AG08395 (cell line): ENCODE measurements at places on chromosomes 4 and X.

DNA sequence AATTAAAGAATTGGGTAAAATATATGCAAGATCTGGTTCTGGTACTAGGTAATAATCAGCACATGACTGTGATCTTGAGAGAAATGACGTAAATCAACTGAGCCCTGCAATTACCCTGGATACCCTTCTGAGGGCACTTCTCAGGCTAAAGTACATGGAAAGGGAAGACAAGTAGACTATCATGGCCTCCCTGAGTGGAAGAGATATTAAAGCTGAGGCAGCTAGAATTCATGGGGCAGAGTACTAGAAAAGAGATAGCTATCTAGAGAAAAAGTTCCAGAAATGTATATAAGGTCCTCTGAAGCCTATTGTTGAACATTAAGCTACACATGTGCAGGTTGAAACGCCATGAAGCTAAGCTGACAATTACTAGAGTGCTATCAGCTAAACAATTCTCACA, 249.6 kb downstream of the NKX6-1 start:
- no peak for DNase-seq

- DNase-seq: no peak
Observed at GRCh38 chr4:126495163-126495752, 1137.5 kb upstream of the INTU start.

- no peak for DNase-seq
Observed at GRCh38 chr4:145681518-145681917, 1.6 kb downstream of the C4orf51 start.

DNA sequence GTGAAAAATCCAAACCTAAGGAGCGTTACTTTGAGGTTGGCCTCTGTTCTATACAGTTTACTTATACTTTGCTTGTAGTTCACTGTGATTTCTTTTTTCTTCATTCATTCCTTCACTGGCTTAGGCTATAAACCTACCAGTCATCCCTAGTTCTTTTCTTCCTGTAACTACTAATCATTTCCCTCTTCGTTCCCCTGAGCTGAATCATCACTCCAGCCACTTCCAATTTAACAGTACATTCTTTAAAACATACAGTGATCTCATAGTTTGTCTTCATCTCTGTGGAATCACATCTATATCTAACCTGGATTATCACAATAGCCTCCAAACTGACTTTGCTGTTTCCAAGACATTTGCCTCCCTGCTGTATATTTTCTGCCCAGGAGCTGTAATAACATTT, 25.2 kb upstream of the NPFFR2 start:
- DNase-seq: peak; percentile 41

DNA sequence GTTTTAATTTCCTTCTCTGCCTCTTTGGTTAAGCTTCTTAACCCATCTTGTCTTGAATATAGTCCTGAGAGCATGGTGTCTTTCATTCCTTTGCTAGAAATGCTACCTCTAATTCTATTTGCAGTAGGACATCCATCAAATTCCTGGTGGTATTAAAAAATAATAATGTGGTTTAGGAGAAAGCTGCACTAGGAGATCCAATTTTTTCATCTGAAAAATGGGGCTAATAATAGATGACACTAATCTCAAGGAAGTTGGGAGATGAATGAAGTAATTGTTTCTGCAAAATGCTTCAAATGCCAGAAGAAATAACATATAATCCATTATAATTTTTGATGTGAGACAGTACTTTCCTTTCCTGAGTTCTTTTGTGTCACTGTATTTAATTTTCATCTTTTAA, 194.9 kb downstream of the PACRGL start:
- DNase-seq: no peak

- DNase-seq: no peak
Observed at GRCh38 chr4:183153190-183153916, 54.3 kb downstream of the WWC2 start.

- DNase-seq: no peak
Observed at GRCh38 chr4:85732124-85732523, 257.2 kb downstream of the ARHGAP24 start.

GRCh38 chr4:185810746-185811508, 1.1 kb downstream of the SORBS2 start:
- DNase-seq: no peak

DNA sequence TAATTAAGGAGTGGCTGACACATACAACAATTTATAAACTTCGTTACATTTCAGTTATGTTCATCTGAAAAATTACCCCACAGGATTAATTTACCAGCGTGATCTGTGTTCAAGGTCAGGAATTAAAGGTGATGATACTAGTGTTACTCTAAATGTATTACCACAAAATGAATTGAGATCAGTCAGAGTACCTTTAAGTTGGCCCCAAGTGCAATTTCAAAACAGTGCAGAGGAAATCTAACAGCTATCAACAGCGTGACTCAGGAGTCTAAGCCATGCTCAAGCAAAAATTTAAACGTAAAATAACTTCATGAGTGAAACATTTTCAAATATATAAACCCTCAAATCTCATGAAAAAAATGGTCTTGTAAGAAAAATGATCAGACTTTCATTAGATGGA, 18.7 kb downstream of the ANTXR2 start:
- DNase-seq: no peak

GRCh38 chr4:33924239-33924638, 2320.1 kb downstream of the ARAP2 start:
- peak; percentile 12 for DNase-seq

- peak; percentile 27 for DNase-seq
Observed at GRCh38 chr4:25861951-25862410, 807 bp downstream of the SEL1L3 start.

DNA sequence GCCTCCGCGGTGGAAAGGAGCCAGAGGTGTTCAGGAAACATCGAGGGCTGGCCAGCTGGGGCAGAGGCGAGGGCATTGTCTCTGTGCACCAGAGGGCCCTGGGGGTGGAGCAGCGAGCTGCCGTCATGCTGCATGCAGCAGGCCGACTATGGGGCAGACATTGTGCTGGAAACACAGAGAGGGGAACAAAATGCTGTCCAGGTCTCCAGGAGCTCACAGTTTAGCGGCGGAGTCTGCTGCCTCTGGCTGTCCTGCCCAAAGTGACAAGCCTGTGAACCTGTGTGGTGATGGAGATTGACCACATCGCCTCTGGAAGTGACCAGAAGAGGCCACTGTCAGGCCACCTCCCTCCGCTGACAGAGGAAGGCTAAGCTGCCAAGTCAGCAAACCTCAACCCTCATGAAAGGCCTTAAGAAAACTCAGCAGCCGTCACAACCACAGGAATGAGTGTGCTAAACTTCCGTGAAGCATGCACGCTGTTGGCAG, 20.1 kb upstream of the SASH3 start:
- DNase-seq: peak; percentile 76

DNA sequence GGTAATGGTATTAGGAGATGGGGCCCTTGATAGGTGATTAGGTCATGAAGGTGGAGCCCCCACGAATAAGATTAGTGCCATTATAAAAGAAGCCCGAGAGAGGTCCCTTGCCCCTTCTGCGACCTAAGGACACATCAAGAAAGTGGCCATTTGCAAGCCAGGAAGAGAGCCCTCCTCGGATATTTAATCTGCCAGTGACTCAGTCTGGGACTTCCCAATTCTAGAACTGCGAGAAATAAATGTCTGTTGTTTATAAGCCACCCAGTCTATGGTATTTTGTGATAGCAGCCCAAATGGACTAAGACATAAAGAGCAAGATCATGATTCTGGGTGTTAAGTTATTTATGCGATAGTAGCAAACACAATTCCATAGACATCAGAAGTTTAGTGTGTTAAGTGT, 192.2 kb downstream of the LDB2 start:
- DNase-seq: no peak

- DNase-seq: no peak
Observed at GRCh38 chr4:38514465-38515146, 149.4 kb upstream of the KLF3 start.

DNA sequence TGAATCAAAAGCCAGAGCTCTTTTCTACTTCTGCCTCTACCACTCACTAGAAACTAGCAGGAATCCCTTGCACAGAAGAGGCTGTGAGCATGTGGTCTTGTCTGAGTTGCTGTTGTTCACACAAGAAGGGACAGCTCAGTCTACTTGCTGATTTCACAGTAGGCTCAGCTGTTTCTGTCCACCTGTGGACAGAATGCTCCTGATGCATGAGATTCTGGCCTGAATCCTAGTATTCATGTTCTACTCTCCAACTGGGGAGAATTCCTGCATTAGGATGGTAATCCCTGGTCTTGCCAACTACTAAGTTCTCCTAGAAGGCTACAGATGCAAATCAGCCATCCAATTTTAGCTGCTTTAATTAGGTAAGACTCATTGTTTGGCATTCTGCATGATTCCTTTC, 112.8 kb downstream of the PPA2 start:
- DNase-seq: no peak

DNA sequence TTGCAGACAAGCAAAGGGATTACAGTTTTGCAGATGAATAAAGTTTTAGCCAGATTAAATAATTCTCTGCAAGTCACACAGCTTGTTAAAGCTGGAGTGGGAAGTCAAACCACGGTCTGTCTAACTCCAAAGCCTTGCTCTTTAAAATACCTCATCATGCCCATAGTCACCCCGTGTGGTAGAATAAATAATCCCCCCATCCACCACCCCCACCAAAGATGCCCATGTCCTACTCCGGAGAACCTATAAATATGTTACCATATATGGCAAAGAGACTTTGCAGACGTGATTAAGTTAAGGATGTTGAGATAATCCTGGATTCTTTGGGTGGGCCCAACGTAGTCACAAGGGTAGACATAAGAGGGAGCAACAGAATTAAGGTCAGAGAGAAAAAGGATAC, 118.7 kb downstream of the BEND2 start:
- no peak for DNase-seq

GRCh38 chrX:111505783-111506182, 5.7 kb upstream of the SERTM2 start:
- no peak for DNase-seq

DNA sequence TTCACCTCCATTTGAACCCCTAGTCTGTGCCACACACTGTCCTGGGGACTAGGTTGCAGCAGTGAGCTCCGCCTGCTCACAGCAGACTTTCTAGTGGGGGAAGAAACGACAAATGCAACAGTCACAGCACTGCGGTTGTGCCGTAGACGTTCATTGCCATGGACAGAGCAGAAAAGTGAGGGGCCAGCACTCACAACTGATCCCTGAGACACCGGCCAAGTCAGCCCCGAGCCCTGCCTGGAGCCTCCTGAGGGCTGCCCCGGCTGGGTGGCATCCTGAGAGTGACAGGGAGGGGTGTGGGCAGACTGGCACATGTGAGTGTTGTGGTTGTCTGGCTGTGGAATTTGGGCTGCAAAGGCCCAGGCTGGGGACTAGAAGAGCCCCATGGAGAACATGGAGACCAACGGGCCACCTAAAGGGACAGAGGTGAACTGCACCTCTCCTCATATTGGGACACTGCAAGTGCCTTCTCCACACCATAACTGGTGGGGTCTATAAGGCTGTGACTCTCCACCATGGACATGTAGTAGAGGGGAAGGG, 4.6 kb downstream of the DUSP9 start:
- DNase-seq: no peak

DNA sequence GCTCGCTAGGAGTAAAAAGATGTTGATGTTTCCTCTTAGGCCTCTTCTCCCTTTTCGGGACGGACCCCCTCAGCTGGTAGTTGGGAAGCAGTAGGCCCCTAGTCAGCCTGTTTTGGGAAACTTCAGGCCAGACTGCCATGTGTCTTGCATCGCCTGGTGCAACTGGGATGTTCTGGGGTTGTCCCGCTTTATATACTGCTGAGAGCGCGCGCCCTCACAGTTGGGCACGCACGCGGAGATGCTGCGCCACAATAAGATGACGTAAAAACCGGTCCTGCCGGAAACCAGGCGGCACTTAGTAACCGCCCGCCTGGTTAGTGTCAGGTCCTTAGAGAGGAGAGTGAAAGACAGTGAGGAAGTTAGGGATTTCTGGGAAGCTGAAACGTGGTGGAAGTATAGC, 231.3 kb upstream of the CT83 start:
- no peak for DNase-seq

DNA sequence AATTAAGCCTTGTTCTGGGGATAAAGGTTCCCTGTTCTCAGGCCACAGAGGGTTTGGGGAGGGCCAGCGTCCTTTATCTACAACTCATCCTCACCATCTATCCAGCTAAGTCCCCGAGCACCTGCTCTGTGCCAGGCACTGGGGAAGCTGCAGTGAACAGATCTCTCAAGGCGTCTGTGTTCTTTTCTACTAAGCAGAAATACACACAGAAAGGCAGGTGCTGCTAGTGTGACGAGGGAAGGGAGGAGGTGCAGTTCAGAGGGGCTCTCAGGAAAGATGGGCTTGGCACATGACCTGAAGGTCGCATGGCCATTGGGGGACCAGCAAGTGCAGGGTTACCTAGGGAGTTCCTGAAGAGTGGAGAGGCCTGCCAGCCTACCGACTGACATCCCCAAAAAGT, 352.2 kb downstream of the NR3C2 start:
- DNase-seq: no peak

- peak; percentile 59 for DNase-seq
Observed at GRCh38 chrX:130110379-130111219, at the start of gene ELF4. ELF4 (minus strand) TSS chrX:130110497; CDS start chrX:130081330, 29,167 bp downstream.

DNA sequence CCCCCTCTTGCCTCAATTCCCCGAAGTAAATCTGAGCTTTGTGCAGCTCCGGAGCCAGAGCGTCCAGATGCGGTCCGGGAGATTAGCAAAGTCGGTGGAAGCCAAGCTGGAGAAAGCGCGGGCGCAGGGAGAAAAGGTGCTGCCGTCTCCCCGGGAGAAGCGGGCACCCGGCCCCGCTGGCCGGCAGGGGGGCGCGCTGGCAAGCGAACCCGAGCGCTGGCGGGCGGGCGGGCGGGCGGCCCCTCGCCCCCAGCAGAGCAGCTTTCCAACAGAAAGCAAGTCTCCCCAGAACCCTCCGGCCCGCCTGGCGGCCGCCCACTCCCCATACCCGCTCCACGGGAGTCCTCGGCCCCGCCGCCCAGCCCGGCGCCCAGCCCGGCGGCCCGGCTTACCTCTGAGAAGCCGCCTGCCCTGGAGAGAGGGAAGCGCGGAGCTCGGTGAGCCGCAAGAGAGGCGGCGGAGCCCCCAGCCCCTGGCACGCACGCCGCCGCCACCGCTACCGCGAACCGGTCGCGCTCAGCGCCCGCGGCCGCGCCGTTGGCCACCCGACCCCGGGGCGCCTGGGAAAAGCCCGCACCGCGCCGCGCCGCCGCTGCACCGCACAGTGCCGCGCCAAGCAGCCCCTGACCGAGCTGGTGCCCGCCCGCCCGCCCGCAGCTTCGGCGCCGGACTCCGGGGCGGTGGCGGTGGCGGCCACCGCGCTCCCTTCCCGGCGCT, 529 bp upstream of the CITED1 start:
- no peak for DNase-seq

DNA sequence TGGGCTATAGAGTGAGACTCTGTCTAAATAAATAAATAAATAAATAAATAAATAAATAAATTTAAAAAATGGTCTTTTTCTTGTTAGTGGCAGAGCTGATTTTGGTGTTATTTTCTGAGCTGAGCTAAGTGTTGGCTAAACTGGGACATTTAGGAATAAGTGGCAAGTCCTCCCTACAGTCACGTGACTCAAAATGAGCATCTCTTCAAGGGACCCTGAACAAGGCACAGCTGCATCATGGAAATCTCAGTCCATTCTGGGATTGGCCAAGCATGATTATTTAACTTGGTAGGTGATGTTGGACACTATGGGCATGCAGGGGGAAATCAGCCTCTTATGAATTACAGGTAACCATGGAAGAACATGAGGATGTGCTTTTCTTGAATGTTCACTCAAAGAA, 42.0 kb downstream of the HAND2 start:
- no peak for DNase-seq

- DNase-seq: peak; percentile 36
Observed at GRCh38 chr4:77104791-77105540, 29.2 kb upstream of the CCNI start.

GRCh38 chr4:115272594-115272993, 159.2 kb upstream of the NDST4 start:
- DNase-seq: no peak

- DNase-seq: peak; percentile 40
Observed at GRCh38 chr4:102263024-102263787, 82.1 kb downstream of the SLC39A8 start.

- no peak for DNase-seq
Observed at GRCh38 chr4:165319030-165319429, 8.4 kb upstream of the MSMO1 start.
